ENCODE measurements at places on chromosomes 13 and 19. TPM values are rescaled to one million over a fixed set of nuclear protein-coding genes. Genes with fewer than 3 reads are reported as not detected.

The KCNRG gene
- total RNA-seq = 2.4 TPM

- DNase-seq = peak; percentile 34
These were observed 4.0 kb downstream of the EMP3 start for GRCh38 chr19:48329167-48329891.

The ZNF441 gene
- total RNA-seq = 8.0 TPM

DNA sequence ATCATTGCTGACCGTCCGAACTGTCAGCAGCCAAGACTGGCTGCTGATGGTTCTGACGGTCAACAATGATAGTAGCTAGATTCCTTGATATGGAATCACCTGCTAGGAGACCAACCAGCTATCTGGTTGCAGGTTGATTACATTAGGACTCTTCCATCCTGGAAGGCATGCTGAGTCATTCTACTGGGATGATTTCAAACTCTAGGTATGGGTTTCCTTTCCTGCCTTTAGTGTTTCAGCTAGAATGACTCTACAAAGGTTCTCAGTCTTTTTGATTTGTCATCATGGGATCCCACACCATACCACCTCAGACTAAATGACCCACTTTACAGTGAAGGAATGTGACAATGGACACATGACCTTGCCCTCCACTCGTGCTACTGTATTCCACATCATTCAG, 138.1 kb upstream of the KL start:
- peak; percentile 69 for DNase-seq

DNA sequence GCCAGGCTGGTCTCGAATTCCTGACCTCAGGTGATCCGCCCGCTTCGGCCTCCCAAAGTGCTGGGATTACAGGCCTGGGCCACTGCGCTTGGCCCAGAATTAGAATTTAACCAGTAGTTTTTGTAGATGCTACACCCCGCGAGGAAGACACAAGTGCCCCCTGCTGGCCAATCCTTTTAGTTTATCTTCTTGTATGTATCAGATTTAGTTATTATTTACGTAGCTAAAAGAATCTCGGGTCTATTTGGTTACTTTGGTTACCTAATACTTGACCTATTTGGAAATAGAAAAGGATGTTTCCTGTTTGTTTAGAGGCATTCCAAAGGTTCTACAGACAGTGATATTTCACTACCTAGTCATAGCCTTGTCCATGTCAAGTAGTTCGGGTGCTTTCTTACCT, 22.0 kb downstream of the MUC16 start:
- DNase-seq = peak; percentile 85

- no peak for DNase-seq
These were observed 1795.5 kb upstream of the PRR20A start for GRCh38 chr13:55345224-55345623.

DNA sequence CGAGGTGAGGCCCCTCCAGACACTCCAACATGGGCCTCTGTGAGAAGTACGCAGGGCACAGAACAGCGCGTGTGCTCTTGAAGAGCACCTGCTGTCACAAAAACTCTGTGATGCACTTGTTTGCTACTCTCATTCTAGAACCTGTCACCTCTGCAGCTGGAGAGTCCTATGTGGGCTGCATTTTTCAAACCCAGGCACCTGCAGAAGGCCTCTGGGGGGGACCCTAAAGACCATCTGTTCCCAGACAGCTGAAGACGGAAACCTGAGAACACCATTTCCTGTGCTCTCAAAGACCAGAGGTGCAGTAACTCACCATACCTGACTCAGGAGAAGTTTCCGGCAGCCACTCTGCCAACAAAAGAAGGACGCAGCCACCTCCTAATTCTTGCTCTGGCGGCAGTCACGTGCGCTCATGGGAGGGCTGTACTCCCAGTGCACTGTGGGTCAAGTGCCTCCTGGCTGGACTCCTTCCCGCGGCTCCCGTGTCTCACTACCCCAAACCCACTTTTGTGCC, 28.1 kb downstream of the RANBP3 start:
- no peak for DNase-seq

- DNase-seq = no peak
These were observed 263.7 kb downstream of the TEX29 start for GRCh38 chr13:111584101-111584672.

GRCh38 chr13:69856331-69856730, 251.3 kb upstream of the ATXN8OS start:
- DNase-seq = peak; percentile 3

DNA sequence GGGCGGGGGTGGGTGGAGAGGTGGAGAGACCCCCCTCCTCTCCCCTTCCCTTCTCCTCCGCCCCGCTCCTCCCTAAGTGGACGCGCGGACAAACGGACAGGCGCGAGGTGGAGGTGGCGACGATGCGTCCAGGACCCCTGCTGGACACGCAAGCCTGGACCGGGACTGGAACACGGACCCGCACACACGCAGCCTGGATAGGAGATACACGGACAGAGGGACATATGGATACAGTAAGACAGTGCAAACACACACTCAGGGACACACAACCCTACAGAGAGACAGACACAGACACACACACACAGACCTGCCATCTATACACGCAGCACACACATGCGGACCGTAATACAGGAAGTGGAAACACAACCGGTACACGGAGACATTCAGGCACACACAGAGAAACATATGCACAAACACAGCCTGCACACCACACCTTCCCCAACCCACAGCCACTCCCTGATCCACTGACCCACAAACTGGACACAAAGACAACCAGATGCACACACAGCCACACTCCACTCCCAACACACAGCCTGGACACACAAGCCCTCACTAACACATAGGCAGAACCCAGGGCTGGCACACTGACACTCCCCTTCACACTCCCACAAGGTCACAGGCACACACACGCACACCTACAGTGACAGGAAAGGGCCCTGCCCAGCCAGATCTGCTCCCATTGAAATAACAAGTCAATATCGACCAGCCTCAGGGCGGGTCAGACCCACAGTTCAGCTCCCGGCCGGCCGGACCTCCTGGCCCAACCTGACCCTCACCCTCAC, 696 bp upstream of the ERFL start:
- no peak for DNase-seq

The RASIP1 gene
- total RNA-seq = 0.40 TPM

DNA sequence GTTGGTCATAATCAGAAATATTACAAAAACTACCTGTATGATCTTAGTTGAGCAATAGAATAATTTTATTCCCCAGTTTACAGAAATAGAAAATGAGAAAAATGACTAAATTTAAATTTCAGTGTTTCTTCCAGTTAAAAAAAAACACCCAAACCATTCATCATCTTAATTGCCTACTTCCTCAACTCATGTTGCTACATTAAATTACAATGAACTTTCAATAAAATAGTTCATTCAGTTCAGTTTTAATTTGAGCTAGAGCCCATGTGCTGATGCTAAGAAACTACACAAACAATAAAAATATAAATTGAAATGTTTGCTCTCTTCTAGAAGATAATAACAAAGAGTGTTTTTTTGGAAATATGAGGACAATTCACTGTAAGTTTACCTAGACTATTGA, 820.4 kb downstream of the SLITRK6 start:
- no peak for DNase-seq

DNA sequence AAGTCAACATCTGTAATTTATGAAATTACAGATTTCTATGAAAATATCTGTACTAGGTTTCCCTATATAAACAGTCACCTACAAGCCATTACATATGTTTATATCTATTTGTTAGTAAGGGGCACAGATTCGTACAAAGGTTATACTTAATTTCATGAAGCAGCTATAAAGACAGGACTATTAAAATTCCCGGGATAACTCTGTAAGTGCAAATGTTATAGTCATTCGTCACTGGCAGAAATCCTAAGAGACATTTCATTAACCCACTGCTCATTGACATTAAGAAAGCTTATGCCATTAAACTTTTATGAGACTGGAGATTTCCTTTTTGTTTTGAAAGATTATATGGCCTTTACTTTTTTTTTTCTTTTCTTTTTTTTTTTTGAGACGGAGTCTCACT, 122.9 kb downstream of the MYO16 start:
- DNase-seq = no peak

The LHB gene
- total RNA-seq = not detected

- no peak for DNase-seq
These were observed 25.1 kb downstream of the GAS6 start for GRCh38 chr13:113838711-113839201.

- no peak for DNase-seq
These were observed 218.3 kb upstream of the MAB21L1 start for GRCh38 chr13:35694549-35695447.

DNA sequence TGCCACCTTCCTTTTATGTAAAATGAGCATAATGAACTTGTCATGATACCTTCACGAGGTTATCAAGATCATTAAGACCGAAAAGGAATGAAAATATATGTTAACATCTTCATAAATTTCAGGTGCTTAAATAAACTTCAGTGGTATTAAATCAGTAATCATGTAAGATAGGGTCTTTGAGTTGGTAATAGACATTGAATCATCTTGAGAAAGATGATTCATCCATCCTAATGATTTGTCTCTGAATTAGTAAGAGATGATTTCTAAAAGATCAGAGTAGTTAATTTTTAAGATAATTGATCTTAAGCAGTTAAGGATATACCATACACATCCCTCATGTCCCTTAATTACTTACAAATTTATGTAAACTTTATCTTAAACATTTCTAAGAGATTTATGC, 52.0 kb downstream of the COG3 start:
- no peak for DNase-seq

GRCh38 chr19:50272263-50272897, 56.8 kb downstream of the KCNC3 start:
- DNase-seq = no peak

GRCh38 chr13:79003989-79004898, 345.3 kb upstream of the OBI1 start:
- no peak for DNase-seq

DNA sequence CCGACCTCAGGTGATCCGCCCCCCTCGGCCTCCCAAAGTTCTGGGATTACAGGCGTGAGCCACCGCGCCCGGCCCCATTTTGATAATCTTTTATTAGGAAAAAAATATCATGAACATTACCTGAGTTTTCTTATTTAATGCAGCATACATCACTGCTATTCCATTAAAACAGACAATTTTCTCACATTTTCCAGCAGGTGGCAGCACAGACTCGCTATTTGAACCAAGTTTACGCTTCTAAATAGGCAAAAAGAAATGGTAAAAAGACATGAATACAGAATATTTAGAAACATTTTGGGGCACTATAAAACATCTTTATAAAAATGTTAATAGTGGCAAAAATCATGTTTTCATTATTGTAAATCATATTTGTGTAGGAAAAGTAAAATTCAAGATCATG, 903.1 kb downstream of the SLITRK6 start:
- DNase-seq = peak; percentile 63

- no peak for DNase-seq
These were observed 72.4 kb upstream of the SOX1 start for GRCh38 chr13:111994578-111994977.

The RDH8 gene
- total RNA-seq = not detected

The IZUMO2 gene
- total RNA-seq = not detected

DNA sequence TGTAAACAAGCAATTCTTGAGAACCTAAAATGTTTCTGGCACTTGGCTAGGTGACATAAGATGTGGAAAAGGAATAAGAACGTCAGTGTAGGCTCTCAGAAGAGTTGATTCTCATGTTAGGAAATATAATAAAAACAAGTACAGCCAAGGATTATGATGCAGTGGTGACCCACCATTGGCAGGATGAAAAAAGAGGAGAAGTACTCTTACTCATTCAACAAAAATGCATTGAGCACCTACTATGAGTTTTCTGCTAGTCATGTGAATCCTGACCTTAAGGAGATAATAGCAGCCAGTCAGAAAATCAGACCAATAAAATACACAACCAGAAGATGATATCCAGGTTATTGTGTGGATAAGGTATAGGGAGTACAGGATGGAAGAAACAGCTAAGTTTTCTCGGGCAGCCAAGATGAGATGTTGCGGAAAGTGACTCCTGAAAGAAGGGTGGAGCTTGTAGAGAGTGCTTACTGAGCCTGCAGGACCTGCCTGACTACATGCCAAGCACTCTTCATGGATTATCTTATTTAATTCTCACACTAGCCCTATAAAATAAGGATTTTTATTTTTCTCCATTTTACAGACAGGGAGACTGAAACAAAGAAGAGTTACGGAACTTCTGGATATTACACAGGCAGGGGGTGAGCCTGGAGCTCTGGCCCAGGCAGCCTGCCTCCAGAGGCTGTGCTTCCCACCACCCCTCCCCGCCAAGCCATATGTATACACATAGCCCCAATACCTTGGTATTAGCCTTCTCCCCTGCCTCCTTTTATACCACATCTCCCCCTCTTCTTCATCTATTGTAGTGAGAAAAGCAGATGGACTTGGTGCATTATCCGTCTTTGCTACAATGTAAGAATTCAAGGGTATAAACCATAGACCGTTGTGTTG, 58.0 kb downstream of the TGDS start:
- peak; percentile 34 for DNase-seq

The ZNF345 gene
- total RNA-seq = 1.3 TPM

DNA sequence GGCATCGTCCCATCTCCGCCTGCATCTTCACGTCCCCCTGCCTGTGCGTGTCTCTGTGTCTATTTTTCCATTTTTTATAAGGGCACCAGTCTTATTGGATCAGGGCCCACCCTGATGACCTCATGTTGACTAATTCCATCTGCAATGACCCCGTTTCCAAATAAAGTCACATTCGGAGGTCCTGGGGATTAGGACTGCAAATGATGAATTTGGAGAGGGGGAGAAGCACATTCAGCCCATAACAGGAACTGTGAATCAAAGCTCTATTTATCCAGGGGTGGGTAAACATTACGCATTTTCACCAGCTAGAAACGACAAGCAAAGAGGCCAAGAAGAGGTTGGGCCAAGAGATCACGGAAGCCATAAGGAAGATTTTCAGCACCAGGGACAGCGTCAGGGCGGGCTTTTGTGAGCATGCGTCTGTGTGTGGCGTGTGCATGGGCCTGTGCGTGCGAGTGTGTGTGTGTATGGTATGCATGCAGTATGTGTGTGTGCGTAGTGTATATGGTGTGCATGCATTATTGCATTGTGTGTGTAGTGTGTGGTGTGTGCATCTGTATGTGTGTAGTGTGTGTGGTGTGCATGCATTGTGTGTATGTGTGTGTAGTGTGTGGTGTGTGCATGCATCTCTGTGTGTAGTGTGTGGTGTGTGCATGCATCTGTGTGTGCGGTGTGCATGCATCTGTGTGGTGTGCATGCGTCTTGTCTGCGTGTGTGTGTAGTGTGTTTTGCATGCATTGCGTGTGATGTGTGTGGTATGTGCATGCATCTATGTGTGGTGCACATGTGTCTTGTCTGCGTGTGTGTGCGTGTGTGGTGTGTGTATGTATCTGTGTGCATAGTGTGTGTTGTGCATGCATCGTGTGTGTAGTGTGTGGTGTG, 19.6 kb downstream of the CELF5 start:
- peak; percentile 63 for DNase-seq

The PODNL1 gene
- total RNA-seq = not detected

DNA sequence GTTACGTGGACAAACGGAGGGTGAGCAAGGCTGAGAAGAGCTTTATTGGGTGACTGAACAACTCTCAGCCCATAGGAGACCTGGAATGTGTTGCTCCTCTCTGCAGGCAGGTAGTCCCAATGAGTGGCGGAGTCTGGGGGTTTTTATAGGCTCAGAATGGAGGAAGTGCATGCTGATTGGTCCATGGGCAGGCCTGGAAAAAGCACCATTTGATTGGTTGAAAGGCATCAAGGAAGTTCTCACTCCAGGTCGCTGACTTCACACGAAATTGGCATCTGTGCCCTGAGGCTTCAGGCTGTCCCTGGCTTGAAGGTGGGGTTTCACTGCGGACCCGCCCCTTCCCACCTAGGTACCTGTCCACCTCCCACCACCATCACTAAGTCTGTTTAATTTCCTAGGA, 65.4 kb downstream of the SPATA13 start:
- DNase-seq = no peak

GRCh38 chr13:24887759-24888158, 123.8 kb downstream of the RNF17 start:
- no peak for DNase-seq

Data from PC-3 (cell line).